Left renal pelvis (tissue), 4 donors: ENCODE measurements at places on chromosomes 2 and 18.

DNA sequence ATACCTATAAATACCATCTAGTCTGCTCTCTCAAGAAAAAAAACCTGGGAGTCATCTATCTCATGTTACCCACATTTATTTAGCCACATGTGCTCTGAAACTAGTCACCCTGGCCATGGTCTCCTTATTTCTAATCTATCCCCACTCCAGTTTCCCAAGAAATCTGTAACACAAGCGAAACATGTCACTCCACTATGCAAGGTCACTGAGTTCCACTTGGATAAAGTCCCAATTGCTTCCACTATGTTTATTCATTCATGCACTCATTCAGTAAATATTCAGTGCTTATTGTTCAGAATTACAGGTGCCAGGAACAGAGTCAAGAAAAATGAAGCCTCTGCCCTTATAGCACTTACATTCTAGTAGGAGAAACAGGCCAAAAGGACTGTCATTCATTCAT, 369.4 kb upstream of the CYRIA start:
- no peak for DNase-seq

DNA sequence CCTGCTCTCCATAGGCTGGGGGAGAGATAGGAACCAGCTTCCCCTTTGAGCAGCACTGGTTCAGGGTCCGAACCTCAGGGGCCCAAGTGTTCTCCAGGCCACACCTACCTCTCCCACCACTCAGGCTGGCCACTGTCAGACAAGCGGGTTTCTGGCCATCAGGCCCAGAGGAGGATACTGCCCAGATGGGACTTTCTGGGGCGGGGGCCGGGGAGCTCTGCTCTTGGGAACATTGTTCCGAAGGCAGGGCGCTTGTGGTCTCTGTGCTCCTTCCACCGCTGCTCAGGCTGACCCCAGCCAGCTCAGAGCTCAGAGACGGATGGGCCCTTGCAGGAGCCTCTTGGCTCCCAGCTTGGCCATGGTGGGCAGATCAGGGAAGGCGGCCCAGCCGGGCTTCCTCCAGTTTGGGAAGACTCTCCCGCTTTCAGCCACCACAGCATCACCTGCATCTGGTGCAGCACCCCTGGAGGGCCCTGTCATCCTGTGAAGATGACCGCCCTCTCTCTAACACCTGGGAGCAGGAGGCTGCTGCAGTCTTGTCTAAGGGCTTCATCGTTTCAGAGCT, 5.2 kb upstream of the TRAF3IP1 start:
- DNase-seq, result no peak

DNA sequence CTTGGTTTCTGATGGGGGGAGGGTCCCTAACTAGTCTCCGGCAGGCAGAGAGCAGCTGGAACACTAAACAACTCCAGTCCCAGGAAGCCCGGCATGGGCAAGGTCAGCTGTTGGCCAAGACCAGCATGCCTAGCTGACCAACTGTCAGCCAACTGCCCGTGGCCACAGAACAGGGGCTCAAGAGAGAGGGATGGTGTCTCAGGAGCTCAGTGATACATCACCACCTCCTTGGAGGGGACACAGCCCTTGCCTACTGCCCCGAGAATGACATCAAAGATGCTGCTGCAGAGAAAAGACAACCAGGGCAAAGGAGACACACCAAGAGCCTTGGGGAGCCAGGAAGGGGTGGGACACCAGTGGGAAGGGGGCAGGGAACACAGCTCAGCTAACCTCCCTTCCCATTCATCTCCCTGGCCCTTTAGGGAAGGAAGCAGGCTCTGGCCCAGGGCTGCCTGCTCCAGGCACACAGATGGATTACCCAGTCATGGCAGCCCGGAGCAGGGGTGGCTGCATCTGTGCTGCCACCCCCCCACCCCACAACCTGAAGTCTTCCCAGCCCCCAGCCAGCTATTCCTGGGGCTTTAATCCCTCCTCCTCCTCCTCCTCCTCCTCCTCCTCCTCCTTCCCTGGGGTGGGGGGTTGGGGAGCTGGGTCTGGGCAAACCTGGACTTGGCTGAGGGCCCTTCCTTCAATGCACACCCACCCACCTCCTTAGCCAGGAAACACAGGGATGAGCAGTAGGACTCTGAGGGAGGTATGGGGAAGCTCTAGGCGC, 1.9 kb downstream of the BIN1 start:
- no peak for DNase-seq

- DNase-seq, result no peak
These were observed 13.3 kb upstream of the PRELID3A start for GRCh38 chr18:12394428-12394827.

GRCh38 chr2:76391678-76392077, 681.0 kb upstream of the GCFC2 start:
- DNase-seq, result no peak

GRCh38 chr2:209958016-209958415, 44.4 kb upstream of the RPE start:
- DNase-seq, result no peak

DNA sequence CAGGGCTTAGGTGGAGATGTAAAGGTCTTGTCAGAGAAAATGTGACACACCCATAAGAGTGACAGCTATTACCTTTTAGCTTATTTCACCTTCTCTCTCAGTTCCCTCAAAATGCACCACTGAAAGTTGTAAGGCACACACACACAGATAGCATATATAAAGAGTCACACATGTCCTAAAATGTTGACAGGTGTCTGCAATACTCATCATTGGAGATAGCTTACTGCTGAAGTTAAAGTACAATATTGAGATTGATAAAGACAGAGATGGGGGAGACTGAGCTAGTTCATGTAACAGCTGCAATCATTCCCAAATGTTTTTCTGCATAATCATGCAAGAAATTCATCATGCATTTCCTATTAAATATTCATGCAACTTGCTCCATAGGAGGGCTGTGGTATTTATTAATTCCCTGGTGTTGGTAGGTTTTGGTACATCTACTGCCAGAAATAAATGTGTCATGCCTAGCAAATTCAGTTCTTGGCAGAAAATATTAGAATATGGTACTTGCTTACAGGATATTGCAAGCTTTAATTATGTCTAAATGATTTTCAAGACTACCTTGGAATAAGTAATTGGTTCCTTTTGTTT, 118.8 kb upstream of the RBMS1 start:
- no peak for DNase-seq

DNA sequence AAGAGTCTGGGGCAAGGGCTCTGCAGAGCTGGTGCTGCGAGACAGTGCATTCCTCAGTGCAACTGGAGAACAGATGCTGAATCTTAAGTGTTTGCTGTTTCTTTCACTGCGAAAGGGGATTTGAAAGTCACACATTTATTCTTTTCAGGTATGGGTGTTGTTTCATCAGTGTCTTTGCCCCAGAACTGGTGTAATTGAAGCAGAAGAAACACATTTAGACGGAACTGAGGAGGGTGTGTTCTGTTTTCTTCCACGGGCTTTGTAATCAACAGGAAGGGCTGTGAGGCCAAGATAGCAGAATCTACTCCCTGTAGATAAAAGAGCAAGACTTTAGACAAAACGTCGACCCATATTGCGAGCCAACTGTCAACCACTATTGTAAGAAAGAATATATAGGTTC, 151.9 kb downstream of the EPHA4 start:
- DNase-seq, result no peak

DNA sequence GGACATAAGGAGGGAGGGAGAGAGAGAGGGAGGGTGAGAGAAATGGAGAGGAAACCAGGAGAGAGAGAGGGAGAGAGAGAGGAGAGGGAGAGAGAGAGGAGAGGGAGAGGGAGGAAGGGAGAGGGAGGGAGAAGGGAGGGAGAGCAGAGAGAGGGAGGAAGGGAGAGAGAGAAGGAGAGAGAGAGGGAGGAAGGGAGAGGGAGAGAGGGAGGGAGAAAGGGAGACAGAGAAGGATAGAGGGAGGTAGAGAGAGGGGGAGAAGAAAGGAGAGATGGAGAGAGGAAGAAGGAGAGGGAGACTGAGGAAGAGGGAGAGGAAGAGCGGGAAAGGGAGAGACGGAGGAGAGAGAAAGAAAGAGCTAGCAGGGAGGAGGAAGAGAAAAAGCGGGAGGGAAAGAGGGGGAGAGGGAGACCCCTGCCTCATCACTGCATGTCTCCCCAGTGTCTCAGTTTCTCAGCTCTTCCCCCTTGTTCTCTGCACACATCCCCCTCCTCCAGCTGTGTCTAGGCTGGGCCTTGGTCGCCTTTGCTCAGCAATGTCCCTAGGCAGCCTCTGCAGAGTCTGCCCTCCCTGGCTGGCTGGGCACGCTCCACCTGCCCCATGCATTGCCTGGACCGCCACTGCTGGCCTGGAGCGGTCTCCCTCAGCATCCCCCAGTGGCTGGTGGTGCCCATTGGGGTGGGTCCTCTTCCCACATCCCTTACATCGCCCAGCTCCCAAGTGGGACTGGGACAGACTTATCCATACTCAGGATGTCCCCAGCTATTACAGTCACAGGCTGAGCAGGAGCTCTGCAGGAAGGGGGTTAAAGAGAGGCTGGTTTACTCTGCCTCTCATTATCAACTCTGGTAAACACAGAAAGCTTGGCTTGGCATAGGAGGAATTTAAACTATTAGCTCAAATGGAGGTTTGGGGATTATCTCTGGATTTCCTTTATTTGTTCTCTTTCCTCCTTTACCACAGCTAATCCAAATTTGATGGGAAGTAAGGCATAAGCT, 85.7 kb upstream of the APCDD1 start:
- DNase-seq, result no peak

DNA sequence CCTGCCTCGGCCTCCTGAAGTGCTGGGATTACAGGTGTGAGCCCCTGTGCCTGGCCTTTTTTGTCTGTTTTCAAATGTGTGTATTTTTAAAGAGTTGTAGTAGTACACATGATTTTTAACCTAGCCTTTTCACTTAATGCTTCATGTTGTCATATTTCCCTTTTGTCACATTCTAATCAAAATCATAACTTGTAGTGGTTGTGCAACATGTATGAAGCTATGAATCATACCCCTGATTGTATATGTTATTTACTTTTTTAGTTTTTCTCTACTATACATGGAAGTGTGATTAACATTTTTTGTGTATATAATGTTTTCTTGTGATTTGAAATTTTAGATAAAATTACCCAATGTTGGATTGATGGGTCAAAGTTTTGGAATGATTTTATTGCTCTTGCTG, 8.5 kb downstream of the GEN1 start:
- DNase-seq, result no peak

DNA sequence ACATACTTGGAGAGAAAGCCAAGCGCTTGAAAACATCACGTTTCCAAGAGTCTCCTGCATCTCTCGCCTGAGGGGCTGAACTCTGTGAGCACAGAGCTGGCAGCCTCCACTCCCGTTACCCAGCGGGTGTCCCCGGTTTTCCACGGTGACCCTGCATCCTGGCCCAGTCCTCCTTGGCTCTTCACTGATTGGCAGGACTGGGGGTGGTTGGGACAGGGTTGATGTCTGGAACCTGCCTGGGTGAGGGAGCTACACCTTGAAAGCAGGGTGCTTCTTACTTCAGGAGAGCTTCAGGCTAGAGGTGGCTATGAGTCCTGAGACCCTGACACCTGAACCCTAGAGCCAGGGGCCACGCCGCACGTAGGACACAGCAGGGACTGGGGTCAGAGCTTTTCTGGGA, 234.1 kb downstream of the DYSF start:
- no peak for DNase-seq

DNA sequence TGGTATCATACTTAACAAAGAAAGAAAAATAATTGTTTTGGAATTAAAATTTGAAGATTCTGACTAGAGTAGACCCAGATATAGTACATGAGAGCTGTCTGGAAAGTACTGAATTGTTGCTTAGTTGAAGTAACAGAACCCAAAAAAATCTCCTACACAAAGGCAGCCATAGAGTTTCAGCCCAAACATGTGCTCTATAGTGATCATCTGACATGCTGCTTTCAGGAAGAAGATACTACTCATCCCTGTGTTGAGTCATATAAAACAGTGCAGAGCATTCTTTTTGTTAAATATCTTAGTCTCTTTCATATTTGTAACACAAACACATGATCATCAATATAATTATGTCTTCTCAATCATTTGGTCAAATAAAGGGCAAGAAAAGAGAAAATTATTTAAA, 84.8 kb upstream of the PTPRM start:
- no peak for DNase-seq

- DNase-seq, result no peak
These were observed 111.8 kb upstream of the CYP20A1 start for GRCh38 chr2:203126996-203127395.

- no peak for DNase-seq
These were observed 63.9 kb downstream of the ALPK2 start for GRCh38 chr18:58565021-58565420.

- DNase-seq, result no peak
These were observed 143.1 kb upstream of the FBXO11 start for GRCh38 chr2:48049371-48049770.

- no peak for DNase-seq
These were observed 81.2 kb downstream of the ARL4C start for GRCh38 chr2:234415706-234416105.

- no peak for DNase-seq
These were observed 103.5 kb upstream of the MAP3K20 start for GRCh38 chr2:172972005-172972619.

DNA sequence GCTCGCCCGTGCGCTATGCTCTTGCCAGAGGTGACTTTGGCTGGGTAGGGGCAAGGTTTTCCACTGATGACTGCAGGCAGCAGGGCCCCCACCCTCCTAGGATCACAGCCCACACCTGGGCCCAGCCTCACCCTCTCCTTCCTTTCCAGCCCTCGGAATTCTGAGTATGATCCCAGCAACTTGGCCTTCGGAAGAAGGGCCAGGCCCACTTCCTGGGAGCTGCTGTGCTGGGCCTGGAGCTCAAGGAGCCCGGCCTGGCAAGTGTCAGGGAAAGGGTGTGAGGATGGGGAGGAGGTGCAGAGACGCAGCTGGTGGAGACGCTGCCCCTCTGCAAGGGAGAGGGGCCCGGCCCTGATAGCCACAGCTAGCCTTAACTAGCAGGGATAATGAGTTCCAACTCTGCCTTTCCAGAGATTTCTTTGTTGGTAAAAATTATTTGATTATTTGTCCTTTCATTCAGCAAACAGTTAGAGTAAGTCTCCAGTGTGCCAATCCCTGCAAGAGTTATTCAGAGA, 1.7 kb upstream of the CNDP1 start:
- DNase-seq, result no peak

GRCh38 chr2:163659224-163659623, 76.6 kb downstream of the FIGN start:
- DNase-seq, result no peak

DNA sequence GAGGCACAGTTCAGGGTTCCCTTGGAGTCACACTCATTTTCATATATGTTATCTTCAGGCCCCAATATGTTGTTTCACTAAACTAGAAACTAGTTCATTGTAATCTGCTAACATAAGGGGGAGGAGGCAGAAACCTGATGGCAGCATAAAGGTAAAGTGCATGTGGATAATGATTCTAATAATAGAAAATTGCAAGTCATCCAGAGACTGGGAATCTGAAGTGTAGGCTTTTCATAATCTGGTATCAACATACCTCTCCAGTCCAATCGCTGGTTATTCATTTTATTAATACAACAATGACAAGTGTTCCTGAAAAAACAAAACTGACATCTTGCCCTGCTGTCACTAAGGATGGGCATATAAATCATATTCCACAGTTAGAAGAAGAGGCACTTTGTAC, 326.3 kb upstream of the ZNF804A start:
- no peak for DNase-seq

GRCh38 chr2:198930170-198930569, 527.6 kb downstream of the SATB2 start:
- DNase-seq, result no peak
